ENCODE measurements at places on chromosomes 2 and 18.

GRCh38 chr2:179171371-179171770, 93.3 kb downstream of the SESTD1 start:
- no peaks in the 10 kb centered on the region for H3K4me1 ChIP-seq
- H3K27ac ChIP-seq, result no peak overlapping the region
- DNase-seq, result no peak
- no peaks in the 10 kb centered on the region for H3K36me3 ChIP-seq

DNA sequence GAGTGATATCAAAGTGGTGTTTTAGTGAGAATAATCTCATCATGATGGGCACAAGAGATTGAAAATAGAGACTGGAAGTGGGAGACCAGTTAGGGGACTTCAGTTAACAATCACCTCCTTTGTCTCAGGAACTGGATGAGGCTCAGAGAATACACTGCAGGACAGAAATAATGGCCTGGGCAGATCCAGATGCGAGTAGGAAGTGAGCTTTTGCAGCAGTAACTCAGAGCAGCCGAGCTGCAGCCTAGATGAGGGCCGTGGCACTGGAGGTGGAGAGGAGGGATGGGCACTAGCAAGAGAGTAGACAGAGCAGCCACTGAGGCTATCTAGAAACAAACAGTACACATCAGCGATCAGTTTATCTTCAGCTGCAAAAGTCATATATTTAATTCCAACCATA, 48.6 kb downstream of the CYB5A start:
- H3K27me3 ChIP-seq, result no peaks in the 10 kb centered on the region
- H3K4me3 ChIP-seq, result no peak overlapping the region

- no peak for DNase-seq
- peaks cover 25% of the 10 kb centered on the region for H3K36me3 ChIP-seq
- H3K27ac ChIP-seq, result no peak overlapping the region
- no peaks in the 10 kb centered on the region for H3K27me3 ChIP-seq
Measured at GRCh38 chr2:96594691-96595152, 43.4 kb downstream of the KANSL3 start.

DNA sequence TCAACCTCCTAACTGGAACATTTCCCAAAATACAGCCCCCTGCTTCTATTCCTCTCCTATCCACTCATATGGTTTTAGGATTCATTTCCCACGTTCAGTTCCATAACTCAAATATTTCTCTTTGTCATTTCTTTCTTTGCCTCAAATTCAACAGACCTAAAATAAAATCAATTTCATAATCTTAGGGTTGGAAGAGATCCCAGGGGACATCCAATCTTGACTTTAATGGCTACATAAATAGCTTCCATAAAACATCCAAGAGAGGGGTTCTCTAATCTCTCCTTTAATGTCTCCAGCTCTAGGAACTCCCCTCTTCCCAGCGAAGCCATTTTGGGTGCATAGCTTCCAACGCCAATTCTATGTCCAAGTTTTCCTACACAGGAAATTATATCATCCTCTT, 33.8 kb downstream of the RBKS start:
- peaks cover 10% of the 10 kb centered on the region for H3K4me1 ChIP-seq
- H3K27me3 ChIP-seq, result no peaks in the 10 kb centered on the region
- H3K4me3 ChIP-seq, result no peak overlapping the region
- H3K36me3 ChIP-seq, result no peaks in the 10 kb centered on the region
- no peak for DNase-seq

DNA sequence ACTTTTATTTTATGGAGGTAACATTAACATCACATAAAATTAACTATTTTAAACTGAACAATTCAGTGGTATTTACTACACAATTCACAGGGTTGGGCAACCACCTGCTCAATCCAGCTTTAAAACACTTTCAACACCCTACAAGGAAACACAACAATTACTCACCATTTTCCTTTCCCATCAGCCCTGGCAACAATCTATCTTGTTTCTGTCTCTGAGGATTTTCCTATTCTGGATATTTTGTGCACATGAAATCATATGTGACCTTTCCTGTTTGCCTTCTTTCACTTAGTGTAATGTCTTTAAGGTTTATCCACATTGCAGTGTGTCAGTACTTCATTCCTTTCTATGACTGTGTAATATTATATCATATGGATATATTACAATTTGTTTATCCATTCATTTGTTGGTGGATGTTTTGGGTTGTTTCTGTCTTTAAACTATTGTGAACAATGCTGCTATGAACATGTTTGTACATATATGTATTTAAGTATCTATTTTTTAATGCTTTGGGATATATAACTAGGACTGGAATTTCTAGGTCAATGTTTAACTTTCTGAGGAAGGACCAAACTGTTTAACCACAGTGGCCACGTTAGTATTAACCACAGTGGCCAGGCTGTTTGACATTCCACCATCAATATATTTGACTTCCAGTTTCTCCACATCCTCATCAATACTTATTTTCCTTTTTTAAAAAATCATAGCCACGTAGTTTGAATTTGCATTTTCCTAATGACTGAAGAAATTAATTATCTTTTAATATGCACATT, 72.4 kb upstream of the KIF5C start:
- H3K4me3 ChIP-seq, result no peak overlapping the region
- H3K36me3 ChIP-seq, result no peaks in the 10 kb centered on the region
- no peaks in the 10 kb centered on the region for H3K27me3 ChIP-seq
- no peak overlapping the region for H3K27ac ChIP-seq

DNA sequence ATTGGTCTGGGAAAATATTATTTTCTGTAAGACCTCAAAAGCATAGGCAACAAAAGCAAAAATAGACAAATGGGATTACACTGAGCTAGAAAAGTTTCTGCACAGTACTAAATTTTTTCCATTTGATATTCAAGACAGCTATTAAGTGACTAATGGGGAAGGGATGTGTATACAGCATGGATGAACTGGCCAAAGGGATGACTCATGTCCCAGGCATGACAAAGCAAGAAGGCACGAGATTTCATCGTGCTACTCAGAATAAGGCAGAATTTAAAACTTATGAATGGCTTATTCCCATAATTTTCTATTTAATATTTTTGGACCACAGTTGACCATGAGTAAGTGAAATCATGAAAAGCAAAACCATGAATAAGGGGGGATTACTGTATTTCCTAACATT, 1250.1 kb upstream of the GYPC start:
- H3K27me3 ChIP-seq, result no peaks in the 10 kb centered on the region
- no peak overlapping the region for H3K4me3 ChIP-seq
- no peak for DNase-seq
- no peaks in the 10 kb centered on the region for H3K36me3 ChIP-seq
- H3K4me1 ChIP-seq, result no peaks in the 10 kb centered on the region

- no peaks in the 10 kb centered on the region for H3K4me1 ChIP-seq
- no peaks in the 10 kb centered on the region for H3K36me3 ChIP-seq
- no peak for DNase-seq
- no peak overlapping the region for H3K27ac ChIP-seq
- H3K4me3 ChIP-seq, result no peak overlapping the region
Measured at GRCh38 chr2:100113990-100114433, 28.4 kb downstream of the AFF3 start.

GRCh38 chr18:13800505-13801259, 23.3 kb upstream of the MC5R start:
- no peaks in the 10 kb centered on the region for H3K27me3 ChIP-seq
- DNase-seq, result no peak
- H3K4me1 ChIP-seq, result peaks cover 16% of the 10 kb centered on the region
- H3K36me3 ChIP-seq, result no peaks in the 10 kb centered on the region
